ENCODE measurements at places on chromosomes 1 and 21.

DNA sequence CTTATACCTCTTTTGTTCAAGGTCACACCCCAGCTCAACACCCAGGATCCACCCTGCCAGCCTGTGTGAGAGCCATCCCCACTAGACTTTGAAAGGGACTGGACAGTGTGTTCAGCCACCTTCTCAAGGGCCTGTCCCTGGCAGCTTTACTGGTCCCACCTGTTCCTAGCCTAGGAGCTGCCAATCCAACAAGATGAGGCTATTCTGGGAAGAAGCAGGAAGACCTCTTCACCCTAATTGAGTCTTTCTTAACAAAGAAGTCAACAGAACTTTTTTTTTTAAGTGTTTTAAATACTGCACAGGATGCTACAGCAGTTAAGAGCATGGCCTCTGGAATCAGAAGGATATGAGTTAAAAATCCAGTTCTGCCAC, 95.8 kb upstream of the HOOK1 start:
- H3K27ac ChIP-seq: peak overlapping the region; percentile 69
- H3K4me1 ChIP-seq: peaks cover 24% of the 10 kb centered on the region
- no peaks in the 10 kb centered on the region for H3K27me3 ChIP-seq
- no peaks in the 10 kb centered on the region for H3K36me3 ChIP-seq

DNA sequence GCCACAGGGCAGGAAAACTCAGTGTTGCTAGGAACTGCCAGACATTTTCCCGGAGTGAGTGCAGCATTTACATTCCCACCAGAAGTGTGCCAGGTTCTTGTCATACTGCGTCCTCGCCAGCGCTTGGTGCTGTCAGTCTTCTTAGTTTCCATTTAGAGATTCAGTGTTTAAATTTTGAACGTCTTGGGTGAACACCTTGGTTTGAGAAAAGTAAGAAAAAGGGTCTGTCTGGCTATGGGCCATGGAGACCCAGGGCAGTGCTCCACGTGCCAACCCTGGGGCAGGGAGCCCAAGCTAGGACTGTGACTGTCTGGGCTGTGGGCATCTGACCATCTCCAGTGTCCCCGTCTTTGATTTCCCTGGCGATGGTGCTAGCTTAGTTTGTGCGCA, 16.0 kb downstream of the IBA57 start:
- DNase-seq: peak; percentile 55
- peaks cover 13% of the 10 kb centered on the region for H3K4me1 ChIP-seq
- peak overlapping the region; percentile 12 for H3K4me3 ChIP-seq
- H3K27me3 ChIP-seq: no peaks in the 10 kb centered on the region
- H3K36me3 ChIP-seq: no peaks in the 10 kb centered on the region

- DNase-seq: peak; percentile 38
- no peaks in the 10 kb centered on the region for H3K27me3 ChIP-seq
- H3K27ac ChIP-seq: peak overlapping the region; percentile 11
- peaks cover 27% of the 10 kb centered on the region for H3K4me1 ChIP-seq
- no peak overlapping the region for H3K4me3 ChIP-seq
Observed at GRCh38 chr1:32989160-32990050, 24.8 kb upstream of the RNF19B start.

- H3K36me3 ChIP-seq: no peaks in the 10 kb centered on the region
- no peak overlapping the region for H3K27ac ChIP-seq
Observed at GRCh38 chr1:9865724-9866123, 42.0 kb upstream of the CLSTN1 start.

- no peak for DNase-seq
- H3K27ac ChIP-seq: peak overlapping the region; percentile 74
- no peak overlapping the region for H3K4me3 ChIP-seq
- H3K4me1 ChIP-seq: peaks cover 20% of the 10 kb centered on the region
Observed at GRCh38 chr1:12174924-12175810, 8.4 kb downstream of the TNFRSF1B start.

DNA sequence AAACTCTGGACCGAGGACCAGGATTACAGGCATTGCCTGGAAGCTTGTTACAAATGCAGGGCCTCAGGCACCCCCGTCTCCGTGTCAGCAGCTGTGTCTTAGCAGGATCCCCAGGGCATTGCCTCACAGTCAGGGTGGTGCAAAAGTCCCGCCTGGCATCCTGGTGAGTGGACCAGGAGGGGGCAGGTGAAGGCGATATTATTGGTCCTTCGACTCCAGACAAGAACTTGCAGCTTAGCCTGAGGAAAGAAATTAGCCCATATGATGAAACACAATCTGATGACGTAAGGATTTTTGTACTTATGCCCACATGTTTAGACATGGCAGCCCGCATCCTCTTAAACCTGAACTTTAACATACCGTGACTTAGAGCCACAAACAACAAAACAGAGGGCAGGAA, 40.8 kb downstream of the RSPH1 start:
- no peak overlapping the region for H3K27ac ChIP-seq
- no peak overlapping the region for H3K4me3 ChIP-seq
- H3K27me3 ChIP-seq: no peaks in the 10 kb centered on the region
- H3K4me1 ChIP-seq: no peaks in the 10 kb centered on the region

- no peak for DNase-seq
- no peak overlapping the region for H3K4me3 ChIP-seq
- peaks cover 12% of the 10 kb centered on the region for H3K4me1 ChIP-seq
- H3K27me3 ChIP-seq: no peaks in the 10 kb centered on the region
- H3K36me3 ChIP-seq: no peaks in the 10 kb centered on the region
Observed at GRCh38 chr1:170296642-170297041, 150.9 kb downstream of the NTMT2 start.

GRCh38 chr1:209657918-209658317, 5.7 kb upstream of the LAMB3 start:
- H3K4me1 ChIP-seq: peaks cover 14% of the 10 kb centered on the region
- DNase-seq: no peak
- no peak overlapping the region for H3K27ac ChIP-seq
- H3K27me3 ChIP-seq: no peaks in the 10 kb centered on the region

DNA sequence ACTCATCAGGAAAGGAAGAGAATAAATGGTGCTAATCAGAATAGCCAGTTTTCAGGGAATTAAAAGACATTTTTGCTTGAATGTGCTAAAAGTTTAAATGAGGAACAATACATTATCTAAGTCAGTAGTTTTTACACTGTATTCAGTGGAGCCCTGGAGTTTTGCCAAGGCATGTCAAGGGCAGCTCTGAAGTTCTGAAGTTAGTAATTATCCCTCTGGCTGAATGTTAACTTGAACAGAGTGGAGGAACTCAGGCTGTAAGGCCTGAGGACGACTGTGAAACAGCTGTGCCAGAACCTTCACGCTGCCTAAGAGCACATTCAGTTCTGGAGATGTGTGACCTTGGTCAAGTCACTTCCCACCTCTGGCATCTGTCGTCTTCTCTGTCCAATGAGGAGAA, 68.1 kb downstream of the EDEM3 start:
- no peak overlapping the region for H3K27ac ChIP-seq
- H3K27me3 ChIP-seq: no peaks in the 10 kb centered on the region
- DNase-seq: no peak
- H3K4me3 ChIP-seq: no peak overlapping the region

- H3K4me1 ChIP-seq: no peaks in the 10 kb centered on the region
- no peaks in the 10 kb centered on the region for H3K27me3 ChIP-seq
- no peak overlapping the region for H3K27ac ChIP-seq
Observed at GRCh38 chr1:7610936-7611335, 160.2 kb upstream of the VAMP3 start.

DNA sequence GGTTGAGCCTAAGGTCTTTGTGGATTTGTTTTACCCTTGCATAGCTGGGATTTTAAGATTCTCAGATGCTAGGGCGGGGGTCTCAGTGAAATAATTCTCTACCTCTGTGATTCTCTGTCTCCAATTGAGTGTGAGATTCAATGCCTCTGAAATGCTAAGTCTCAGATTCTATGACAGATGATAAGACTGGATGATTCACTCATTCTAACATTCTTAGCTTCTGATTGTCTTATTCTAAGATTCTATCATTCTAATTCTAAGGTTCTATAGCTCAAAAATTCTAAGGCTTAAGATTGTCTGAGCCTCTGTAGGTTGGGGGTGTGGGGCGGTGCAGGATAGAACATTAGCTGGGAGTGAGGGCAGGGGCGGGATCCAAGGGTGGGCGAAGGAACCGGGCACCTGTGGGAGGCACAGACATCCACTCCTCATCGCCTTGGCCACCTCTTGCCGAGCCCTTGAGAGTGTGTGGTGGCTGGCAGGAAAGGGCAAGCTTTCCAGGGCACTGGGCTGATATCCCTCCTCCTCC, 29.5 kb downstream of the ADGRB2 start:
- H3K27me3 ChIP-seq: no peaks in the 10 kb centered on the region
- no peak overlapping the region for H3K4me3 ChIP-seq
- H3K36me3 ChIP-seq: no peaks in the 10 kb centered on the region
- H3K27ac ChIP-seq: no peak overlapping the region

DNA sequence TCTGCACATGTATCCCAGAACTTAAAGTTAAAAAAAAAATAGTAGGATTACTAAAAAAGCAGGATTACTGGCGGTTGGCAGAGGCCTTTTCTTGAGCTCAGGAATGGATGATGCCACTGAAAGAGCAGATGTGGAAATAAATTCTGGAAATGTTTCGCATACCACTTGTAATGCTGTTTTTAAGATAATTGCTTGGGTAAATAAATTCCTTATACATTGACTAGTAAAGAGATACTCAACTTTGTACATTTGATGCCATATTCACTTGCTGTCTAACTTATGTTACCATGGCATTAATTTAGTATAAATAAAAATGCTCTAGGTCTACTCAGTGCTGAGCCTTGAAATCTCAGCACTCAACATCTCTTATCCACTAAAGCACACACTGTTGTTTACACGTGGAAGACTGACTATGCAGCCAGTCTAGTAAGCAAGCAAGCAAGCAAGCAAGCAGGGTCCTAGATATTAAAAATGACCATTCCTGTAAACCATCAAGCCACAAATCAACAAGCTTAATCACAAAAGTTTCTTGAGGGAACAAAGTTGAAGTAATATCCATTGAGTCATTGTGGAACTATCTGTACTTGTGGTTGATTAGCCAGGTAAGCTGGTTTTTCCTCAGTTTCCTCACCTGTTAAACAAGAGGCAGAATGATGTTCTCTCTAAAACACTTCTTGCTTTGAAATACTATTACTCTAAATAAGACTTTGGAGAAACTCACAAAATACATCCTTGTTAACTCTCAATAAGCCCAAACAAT, 1.7 kb upstream of the RASAL2 start:
- H3K27ac ChIP-seq: no peak overlapping the region
- H3K4me1 ChIP-seq: peaks cover 19% of the 10 kb centered on the region
- H3K36me3 ChIP-seq: no peaks in the 10 kb centered on the region
- no peak overlapping the region for H3K4me3 ChIP-seq
- no peak for DNase-seq
- no peaks in the 10 kb centered on the region for H3K27me3 ChIP-seq

- H3K4me1 ChIP-seq: no peaks in the 10 kb centered on the region
- H3K4me3 ChIP-seq: no peak overlapping the region
- no peaks in the 10 kb centered on the region for H3K36me3 ChIP-seq
- no peak overlapping the region for H3K27ac ChIP-seq
Observed at GRCh38 chr1:78526496-78526895, 35.7 kb downstream of the PTGFR start.

- no peak overlapping the region for H3K27ac ChIP-seq
- no peaks in the 10 kb centered on the region for H3K36me3 ChIP-seq
- no peak for DNase-seq
- H3K4me3 ChIP-seq: no peak overlapping the region
- peaks cover 6% of the 10 kb centered on the region for H3K27me3 ChIP-seq
- peaks cover 16% of the 10 kb centered on the region for H3K4me1 ChIP-seq
Observed at GRCh38 chr1:201673915-201674314, 135.0 kb downstream of the NAV1 start.

DNA sequence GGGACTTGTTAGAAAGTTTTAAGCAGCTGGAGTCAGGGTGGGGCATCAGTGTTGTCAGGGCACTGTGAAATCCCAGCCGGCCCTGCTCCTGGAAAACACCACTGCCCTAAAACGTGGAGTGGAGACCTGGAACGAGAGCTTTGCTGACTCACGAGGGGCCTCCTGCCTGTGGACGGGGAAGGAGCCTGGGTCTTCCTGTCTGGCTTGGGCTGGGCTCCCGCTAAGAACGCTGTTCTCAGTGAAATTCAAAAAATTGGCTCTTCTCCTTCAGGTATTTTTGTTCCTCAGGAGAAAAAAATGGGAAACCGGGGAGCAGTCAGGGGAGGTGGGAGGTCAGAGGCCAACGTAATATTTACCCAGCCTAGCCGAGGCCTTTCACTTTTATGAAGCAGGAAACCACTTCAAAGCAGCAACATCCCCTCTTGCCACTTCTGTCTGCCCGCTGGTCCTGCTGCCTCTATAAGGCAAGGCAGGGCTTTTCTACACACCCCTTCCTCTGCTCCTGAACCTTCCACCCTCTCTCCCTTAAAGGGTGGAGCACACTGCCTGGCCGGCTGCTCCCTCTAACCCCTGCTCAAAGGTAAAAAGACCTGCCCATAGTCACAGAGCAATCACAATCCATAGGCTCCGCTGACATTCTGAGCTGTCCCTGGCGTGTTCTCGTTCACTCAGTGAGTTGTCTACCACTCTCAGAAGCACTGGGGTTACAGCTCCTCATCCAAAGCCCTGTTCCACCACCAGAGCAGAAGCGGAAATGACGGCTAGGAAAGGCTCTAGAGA, 8.0 kb downstream of the PLXNA2 start:
- H3K36me3 ChIP-seq: no peaks in the 10 kb centered on the region
- H3K27ac ChIP-seq: peak overlapping the region; percentile 58
- H3K4me3 ChIP-seq: no peak overlapping the region
- H3K4me1 ChIP-seq: peaks cover 81% of the 10 kb centered on the region
- peak; percentile 70 for DNase-seq

GRCh38 chr1:205681364-205681763, 1.1 kb upstream of the SLC45A3 start:
- no peaks in the 10 kb centered on the region for H3K36me3 ChIP-seq
- peaks cover 5% of the 10 kb centered on the region for H3K4me1 ChIP-seq
- DNase-seq: no peak
- H3K27ac ChIP-seq: no peak overlapping the region

Measured in gastrocnemius medialis (tissue), 4 donors.